GDM1 (cell line): ENCODE measurements at places on chromosomes 1 and 21.

GRCh38 chr1:115428676-115429075, 90.6 kb upstream of the NGF start:
- no peak for DNase-seq

DNA sequence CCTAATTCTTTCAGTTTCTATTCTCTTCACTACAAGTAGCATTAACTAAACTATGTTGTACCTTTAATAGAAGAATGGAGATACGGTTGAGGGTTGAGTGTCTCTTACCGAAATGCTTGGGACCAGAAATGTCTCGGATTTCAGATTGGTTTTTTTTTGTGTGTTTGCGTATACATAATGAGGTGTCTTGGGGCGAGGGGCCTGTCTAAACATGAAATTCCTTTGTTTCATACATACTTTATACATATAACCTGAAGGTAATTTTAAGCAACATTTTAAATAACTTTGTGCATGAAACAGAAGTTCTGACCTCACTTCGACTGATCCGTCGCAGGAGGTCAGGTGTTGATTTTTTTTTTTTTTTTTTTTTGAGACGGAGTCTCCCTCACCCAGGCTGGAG, 36.3 kb upstream of the MYOCOS start:
- no peak for DNase-seq

DNA sequence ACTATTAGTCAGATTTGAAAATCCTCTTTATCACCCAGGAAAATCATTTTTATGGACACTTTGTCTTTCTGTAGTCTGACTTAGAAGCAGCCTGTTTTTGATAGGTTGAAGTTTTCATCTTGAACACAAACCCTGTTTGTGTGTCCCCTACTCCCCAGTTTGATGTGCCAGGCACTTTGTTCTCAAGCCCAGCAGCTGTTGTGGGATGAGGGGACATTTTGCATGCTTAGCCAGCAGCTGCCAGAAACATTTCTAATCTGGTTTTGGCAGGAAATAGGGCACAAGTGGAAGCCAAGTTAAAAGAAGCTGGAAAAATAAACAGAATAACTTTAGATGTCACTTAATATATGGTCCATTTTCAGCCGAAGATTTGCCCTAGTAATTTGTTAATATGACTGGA, 29.9 kb downstream of the ACTN2 start:
- no peak for DNase-seq

GRCh38 chr1:1198423-1199140, 7.8 kb downstream of the TNFRSF18 start:
- DNase-seq = no peak

DNA sequence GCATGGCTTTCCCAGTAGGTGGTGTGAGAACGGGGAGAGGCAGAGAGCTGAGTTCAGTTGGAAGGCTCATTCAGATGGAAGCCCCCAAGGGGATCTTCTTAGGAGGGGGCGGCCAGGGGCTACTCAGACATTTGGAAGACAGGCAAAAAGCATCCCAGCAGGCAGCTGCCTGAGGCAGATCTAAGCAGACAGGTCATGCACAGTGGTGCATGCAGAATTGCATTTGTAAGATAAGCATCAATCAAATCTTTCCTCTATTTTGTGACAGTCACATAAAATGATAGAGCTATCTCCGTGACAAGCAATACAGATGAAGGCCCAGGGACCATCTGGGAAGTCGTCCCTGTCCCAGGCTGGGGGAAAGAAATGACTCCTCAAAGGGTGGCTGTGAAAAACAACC, 3.8 kb downstream of the RAB3B start:
- DNase-seq = no peak

GRCh38 chr1:219247441-219247840, 73.8 kb downstream of the LYPLAL1 start:
- DNase-seq = no peak

- no peak for DNase-seq
Observed at GRCh38 chr1:240591078-240591477, 20.9 kb downstream of the GREM2 start.

DNA sequence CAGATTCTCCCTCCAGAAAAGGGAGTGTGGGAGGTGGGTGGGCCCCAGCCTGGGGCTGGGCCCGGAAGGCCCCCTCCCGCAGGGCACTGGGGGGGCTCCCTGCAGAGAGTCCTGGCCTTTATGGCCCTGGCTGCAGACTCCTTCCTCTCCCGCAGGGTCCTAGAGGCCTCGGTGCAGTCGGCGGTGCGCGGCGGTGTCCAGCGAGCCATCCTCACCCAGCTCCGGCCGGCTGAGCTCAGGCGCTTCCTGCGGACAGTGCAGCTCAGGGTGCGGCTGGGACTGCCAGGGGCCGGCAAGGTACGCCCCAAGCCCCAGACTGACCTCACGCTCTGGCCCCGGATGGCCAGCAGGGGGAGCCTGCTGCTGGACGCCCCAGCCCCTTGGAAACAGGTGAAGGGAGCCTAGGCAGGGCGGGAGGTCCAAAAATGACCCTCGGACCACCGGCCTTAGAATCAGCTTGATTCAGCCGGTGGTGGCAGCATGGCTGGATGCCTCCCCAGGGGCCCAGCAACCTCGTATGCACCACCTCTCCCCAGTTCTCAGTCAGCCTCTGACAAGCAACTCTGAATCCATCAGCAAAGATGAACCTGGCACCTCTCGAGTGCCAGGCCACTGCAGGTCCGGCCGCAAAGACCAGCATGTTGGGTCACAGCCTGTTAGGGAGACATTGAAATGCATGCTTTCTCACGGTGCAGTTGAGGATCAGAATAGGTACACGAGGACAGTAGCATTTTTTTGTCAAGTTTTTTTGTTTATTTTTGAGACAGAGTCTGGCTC, 20.6 kb downstream of the MTHFR start:
- DNase-seq = no peak

DNA sequence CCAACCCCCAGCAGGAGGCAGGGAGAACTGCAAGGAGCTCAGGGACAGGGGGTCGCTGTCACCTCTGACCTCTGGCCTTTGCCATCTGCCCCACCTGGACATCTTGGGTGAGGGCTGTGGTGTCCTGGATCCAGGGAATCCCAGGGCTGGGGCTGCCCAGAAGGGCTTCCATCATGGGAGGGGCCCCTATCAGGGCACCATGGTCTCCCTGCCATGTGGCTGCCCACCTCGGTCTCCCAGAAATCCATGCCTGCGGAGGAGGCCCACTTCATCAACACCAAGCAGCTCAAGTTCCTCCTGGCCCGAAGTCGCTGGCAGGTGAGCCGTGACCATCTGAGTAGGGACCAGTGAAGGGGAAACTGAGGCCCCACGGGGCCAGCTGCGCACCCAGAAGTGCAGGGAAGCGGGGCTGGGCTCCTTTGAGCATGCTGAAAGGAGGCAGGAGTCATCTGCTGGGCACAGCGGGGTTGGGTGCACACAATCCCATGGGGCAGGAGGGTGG, 36.1 kb downstream of the TRIM11 start:
- DNase-seq = no peak

DNA sequence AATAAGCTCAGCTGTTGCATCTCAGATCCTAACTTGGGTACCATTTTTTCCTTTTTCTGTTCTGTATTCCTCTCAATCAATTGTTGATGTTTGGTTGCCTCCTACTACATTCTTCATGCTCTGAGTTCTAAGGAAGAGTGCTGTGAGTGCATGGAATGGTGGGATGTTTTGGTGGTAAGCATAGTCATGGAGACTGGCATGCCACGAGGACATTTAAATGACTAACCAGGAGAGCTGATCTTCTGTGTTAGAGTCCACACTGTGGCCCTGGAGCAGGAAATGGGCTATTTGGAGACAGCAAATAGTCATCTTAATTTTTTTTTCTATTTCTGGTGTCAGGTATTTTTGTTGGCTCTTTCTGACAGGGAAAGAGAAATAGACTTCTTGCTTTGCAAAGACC, 69.5 kb upstream of the HSD17B7 start:
- no peak for DNase-seq

DNA sequence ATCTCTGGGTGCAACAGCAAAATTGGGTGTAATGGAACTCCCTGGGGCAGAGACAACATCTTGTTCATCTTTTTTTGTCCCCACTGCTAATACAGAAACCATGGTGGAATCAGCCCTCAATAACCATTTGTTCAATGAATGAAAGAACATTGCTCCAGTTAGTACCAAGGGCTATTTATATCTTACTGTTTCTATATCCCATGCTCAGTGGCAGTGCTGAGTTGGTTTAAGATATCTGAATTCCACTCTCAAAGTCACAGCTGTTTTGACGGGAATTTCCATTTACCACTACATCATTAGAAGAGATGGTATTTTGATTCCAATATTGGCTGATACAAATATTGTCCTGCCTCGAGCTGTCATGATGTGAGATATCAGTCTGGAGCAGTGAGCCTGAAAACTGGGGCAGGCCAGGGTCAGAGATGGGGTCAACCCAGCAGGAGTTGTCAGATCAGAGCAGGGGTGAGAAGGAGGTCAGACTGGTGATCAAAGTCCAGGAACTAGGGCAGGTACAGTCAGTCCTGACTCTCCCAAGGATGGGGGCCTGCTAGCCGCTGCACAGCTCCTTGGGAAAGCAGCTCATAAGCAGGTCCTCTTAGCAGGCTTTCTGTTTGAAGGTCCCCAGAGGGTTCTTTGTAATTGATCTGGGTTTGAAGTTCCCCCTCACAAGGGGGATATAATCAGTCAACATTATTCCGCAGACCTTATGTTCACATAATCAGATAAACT, 5.8 kb upstream of the PHC2 start:
- DNase-seq = no peak

DNA sequence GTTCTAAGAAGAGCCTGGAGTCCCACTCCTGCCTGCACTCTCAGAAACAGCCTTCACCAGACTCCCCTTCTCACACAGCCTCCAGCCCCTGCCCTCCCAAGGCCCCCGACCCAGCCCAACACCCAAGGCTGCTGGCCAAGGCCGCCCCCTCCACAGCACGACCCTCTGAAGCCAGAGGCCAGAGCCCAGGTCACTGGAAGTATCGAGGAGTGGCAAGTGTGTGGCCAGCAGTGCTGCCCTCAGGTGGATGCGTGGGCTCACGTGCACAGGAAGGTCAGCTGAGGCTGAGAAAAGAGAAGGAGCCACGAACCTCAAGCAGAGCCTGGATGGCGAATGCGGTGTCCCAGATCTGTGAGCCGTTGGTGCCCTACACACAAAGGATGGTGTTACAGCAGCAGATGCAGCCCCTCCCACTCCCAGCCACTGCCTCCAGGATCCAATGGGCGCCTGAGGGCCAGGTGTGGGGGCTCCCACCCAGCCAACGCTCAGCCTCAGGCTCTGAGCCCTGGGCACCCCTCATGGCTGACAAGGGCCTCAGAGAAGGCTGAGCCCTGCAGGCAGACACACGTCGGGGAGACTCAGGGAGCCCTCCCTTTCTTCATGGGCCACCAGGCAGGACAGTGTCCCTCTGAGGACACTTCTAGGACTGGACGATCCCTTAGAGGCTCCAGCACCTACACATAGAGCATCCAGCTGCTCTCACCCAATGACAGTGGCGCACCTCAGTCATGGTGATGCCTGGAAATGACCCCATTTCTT, 18.0 kb downstream of the LSS start:
- DNase-seq = no peak

DNA sequence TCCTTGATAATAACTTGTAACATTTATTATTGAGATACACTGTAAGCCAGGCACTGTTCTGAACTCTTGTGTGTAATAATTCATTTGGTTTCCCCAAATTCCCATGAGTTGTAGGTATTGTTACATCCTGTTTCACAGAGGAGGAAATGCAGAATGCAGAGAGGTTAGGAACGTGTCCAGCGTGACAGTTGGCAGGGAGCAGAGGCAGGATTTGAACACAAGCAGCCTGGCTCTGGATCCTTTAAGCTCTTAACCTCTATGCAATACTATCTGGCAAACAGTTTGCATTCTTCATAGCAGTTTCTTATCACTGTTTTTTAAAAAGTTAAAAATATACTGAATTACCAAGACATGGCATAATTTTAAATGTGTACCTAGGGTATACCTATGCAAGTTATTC, 30.5 kb downstream of the EEIG2 start:
- DNase-seq = no peak

DNA sequence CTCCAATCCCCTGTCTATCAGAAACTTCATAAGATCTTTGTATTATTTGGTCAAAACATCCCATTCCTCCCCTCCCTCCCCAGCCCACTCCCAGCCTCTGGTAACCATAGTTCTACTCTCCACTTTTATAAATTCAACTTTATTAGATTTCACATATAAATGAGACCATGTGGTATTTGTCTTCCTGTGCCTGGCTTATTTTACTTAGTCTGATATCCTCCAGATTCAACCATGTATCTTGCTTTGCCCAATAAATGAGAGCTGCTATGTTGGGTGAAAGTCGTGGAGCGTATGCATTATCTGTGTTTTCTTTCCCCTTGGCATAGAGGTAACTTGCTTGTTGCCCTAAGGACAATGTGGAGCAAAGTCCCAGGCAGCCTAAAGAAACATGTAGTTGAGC, 28.5 kb upstream of the CHRM3 start:
- DNase-seq = no peak

DNA sequence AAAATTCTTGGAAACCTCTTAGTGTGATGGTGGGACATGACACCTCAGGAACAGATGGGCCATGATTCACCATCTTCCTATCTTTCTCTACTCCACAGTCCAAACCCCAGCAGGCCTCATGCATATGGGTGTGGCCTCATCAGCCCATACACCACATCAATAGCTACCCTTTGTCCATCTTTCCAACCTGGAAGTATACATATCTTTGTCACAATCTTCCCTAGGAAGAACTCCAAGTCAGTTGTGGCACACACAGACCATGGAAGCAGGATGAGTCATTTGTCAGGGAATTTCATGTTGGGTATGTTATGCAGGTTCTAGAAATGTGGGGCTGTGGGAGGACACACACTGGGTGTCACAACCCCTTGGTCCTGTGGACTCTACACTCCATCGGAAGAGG, 30.5 kb upstream of the CLCA4 start:
- no peak for DNase-seq

GRCh38 chr1:158058237-158058985, 65.0 kb downstream of the KIRREL1 start:
- DNase-seq = no peak

GRCh38 chr1:246404078-246404477, 103.0 kb downstream of the SMYD3 start:
- DNase-seq = no peak
